ENCODE measurements at places on chromosomes 16 and 17. TPM values are rescaled to one million over a fixed set of nuclear protein-coding genes. Genes with fewer than 3 reads are reported as not detected.

The TIMP2 gene
- 63.3 TPM for total RNA-seq

The HID1 gene
- 15.3 TPM for total RNA-seq

The TOX3 gene
- total RNA-seq, result 11.8 TPM

The MYL4 gene
- total RNA-seq, result 10.2 TPM

The FOXF1 gene
- total RNA-seq, result 23.7 TPM

The CMTM1 gene
- total RNA-seq, result 1.4 TPM

The SLC5A11 gene
- 1.2 TPM for total RNA-seq

The KRTAP9-2 gene
- not detected for total RNA-seq

The SLC16A5 gene
- total RNA-seq, result 11.9 TPM

The PROCA1 gene
- 4.4 TPM for total RNA-seq

The CDT1 gene
- total RNA-seq, result 6.9 TPM

The KIF18B gene
- 2.1 TPM for total RNA-seq

The HSF5 gene
- not detected for total RNA-seq

The TBX4 gene
- total RNA-seq, result 15.4 TPM

The NPIPA5 gene
- not detected for total RNA-seq

The KCNJ18 gene
- total RNA-seq, result not detected

The GRAPL gene
- total RNA-seq, result not detected

The ZDHHC1 gene
- total RNA-seq, result 1.9 TPM

The TP53TG3F gene
- not detected for total RNA-seq

The AGRP gene
- 1.9 TPM for total RNA-seq

The NTN3 gene
- total RNA-seq, result 4.8 TPM

The GSDMA gene
- total RNA-seq, result not detected

The SLC5A10 gene
- total RNA-seq, result not detected

The RPUSD1 gene
- 25.2 TPM for total RNA-seq

The PPP1R1B gene
- total RNA-seq, result 1.5 TPM

The ZSCAN10 gene
- not detected for total RNA-seq

The CRYM gene
- 5.7 TPM for total RNA-seq

The SYCE1L gene
- total RNA-seq, result not detected

The CA5A gene
- total RNA-seq, result 1.7 TPM

The ATP2A1 gene
- total RNA-seq, result 0.72 TPM

The ASGR1 gene
- 59.6 TPM for total RNA-seq

The RAMP2 gene
- 13.1 TPM for total RNA-seq

The PITPNM3 gene
- 1.6 TPM for total RNA-seq

The NQO1 gene
- 131 TPM for total RNA-seq

The NXPH3 gene
- 1.2 TPM for total RNA-seq

The C1QTNF1 gene
- total RNA-seq, result 12.8 TPM

The TBX2 gene
- 17.9 TPM for total RNA-seq

The AURKB gene
- total RNA-seq, result 9.3 TPM

The DRG2 gene
- total RNA-seq, result 35.9 TPM

The ICAM2 gene
- 8.4 TPM for total RNA-seq

The CD300LB gene
- total RNA-seq, result not detected

The TAC4 gene
- total RNA-seq, result not detected

The TPSG1 gene
- 0.67 TPM for total RNA-seq

The SOX8 gene
- total RNA-seq, result 2.7 TPM

The WWOX gene
- 39.8 TPM for total RNA-seq

The CAMTA2 gene
- 12.5 TPM for total RNA-seq

The GCGR gene
- 2.9 TPM for total RNA-seq

The HP gene
- total RNA-seq, result 374 TPM
